AG04450 (cell line): ENCODE measurements at places on chromosomes 11 and 22. TPM values are rescaled to one million over a fixed set of nuclear protein-coding genes. Genes with fewer than 3 reads are reported as not detected.

- DNase-seq = no peak
Measured at GRCh38 chr11:58639669-58640068, 17.2 kb downstream of the CNTF start.

DNA sequence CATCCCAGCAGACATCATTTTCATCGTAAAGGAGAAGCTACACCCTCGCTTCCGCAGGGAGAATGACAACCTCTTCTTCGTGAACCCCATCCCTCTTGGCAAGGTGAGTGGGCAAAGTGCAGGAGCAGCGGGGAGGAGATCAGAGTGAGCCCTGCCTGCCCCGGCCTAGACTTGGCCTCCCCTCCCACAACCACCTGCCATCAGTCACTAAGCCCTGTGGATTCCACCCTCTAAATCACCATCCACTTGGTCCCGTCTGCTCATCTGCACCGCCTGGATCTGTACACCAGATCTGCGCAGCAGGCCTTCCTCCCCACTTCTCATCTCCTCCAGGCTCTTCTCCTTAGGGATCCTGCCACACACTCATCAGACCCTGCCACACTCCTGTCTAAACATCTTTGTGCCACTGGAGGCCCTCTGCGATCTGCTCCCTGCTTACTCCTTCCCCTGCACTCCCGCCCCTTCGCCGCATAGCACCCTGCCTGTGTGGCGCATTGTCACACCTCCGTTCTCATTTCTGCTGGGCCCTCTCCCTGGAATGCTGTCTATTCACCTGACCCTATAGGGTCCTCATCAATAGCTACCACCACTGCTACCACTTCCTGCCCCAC is 14.2 kb downstream of the UCP2 start:
- no peak for DNase-seq

DNA sequence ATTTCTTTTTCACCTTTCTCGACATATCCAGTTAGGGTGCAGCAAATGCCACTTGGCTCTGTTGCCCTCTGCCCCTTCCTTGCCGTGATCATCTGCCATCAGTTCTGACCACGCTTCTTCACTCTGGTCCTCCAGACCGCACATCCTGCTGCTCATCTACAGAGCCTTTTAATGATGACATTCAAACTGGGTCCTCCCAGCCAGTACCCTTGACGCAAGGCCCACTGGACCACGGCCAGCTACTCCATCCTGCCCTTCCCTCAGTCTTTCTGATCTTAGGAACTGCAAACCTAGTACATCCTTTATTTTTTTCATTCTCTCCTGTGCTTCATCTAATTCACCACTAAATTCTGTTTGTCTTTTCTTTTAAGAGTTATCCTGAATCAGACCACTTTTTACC is 551.8 kb downstream of the NTM start:
- DNase-seq = no peak

DNA sequence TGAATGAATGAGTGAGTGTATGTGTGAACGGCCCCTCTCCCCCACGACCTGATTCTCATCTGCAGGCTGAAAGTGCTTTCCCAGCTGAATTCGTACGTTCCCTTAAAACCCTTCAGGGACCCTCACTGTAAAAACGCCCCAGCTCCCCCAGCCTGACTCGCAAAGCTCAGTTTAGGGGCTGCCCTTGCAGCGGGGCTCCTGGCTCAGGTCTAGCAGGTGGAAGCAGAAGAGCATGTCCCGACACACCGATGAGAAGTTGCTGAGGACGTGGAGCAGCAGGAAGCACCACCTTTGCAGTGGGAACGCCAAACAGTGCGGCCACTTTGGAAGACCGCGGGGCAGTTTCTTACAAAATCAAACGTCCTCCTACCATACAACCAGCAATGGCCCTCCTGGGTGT is 3.6 kb upstream of the MRPL23 start:
- no peak for DNase-seq

JAML gene
- polyA plus RNA-seq = not detected in 2 replicates

CRYBB2 gene
- 1.7 and 2.7 TPM in 2 replicates for polyA plus RNA-seq

KRTAP5-1 gene
- not detected in 2 replicates for polyA plus RNA-seq

CDON gene
- polyA plus RNA-seq = 2.6 and 4.0 TPM in 2 replicates
